ENCODE measurements at places on chromosomes 5 and 9. TPM values are rescaled to one million over a fixed set of nuclear protein-coding genes. Genes with fewer than 3 reads are reported as not detected.

The FOXD1 gene
- 0.19 TPM for total RNA-seq

The SPOCK1 gene
- total RNA-seq, result 28.6 TPM

The CARD6 gene
- total RNA-seq, result 6.1 TPM

The PCSK5 gene
- total RNA-seq, result 5.6 TPM

The SLC36A3 gene
- total RNA-seq, result not detected

DNA sequence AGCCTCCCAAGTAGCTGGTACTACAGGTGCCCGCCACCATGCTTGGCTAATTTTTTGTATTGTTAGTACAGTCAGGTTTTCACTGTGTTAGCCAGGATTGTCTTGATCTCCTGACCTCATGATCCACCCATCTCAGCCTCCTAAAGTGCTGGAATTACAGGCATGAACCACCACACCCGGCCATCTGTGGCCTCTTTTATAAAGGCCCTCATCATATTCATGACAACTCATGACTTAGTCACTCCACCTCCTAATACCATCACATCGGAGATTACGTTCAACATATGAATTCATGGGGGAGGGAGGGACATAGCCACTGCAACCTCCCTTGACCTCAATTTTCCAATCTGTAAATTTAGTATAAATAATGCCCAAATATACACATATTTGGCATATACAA is 27.2 kb upstream of the PLCXD3 start:
- DNase-seq, result no peak

DNA sequence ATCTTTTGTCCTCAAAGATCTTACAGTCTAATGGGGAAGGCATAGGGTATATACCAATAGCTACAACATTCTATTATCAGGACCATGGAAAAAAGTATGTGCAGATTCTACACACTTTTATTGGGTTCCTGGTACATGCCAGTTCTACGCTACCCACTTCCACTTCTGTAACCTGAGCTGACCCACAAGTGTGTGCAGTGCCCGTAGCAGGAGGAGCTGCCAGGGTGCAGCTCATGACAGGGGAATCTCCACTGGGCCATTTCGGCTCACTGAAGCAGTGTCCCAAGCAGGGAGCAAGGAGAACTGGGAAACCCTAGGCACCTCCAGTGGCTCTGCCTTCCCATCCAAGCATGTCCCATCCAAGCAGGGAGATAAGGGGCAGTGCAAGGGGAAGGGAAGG is 60.4 kb downstream of the FOXI1 start:
- DNase-seq, result no peak

GRCh38 chr5:125348221-125348692 is 601.8 kb upstream of the ZNF608 start:
- peak; percentile 35 for DNase-seq

GRCh38 chr5:53091289-53091688 is 18.3 kb downstream of the MOCS2 start:
- no peak for DNase-seq

GRCh38 chr5:112124788-112125187 is 294.3 kb downstream of the EPB41L4A start:
- no peak for DNase-seq

DNA sequence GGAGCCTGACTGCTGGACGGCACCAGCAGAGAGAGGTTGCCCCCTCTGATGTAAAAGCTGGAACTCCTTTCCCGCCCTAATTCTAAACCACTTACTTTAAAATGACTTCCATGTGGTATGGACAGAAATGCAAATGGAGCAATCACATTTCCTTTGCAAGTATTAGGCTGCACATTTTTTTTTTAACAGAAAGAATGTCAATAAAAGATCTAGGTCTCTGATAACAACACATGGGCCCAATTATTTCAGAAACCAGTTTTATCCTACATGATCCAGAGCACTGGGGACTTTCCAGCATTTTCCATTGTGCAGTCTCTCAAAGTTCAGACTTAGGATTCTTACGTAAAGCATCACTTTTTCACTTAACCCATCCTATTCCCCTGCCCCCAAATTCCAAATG is 203.7 kb downstream of the NXNL2 start:
- no peak for DNase-seq

- DNase-seq, result peak; percentile 67
Observed at GRCh38 chr5:132369474-132370180, at the start of gene SLC22A5. Gene SLC22A5 (plus strand): TSS chr5:132369710. CDS start chr5:132369973, 263 bp downstream.

GRCh38 chr9:4024281-4024777 is 275.5 kb downstream of the GLIS3 start:
- DNase-seq, result no peak

DNA sequence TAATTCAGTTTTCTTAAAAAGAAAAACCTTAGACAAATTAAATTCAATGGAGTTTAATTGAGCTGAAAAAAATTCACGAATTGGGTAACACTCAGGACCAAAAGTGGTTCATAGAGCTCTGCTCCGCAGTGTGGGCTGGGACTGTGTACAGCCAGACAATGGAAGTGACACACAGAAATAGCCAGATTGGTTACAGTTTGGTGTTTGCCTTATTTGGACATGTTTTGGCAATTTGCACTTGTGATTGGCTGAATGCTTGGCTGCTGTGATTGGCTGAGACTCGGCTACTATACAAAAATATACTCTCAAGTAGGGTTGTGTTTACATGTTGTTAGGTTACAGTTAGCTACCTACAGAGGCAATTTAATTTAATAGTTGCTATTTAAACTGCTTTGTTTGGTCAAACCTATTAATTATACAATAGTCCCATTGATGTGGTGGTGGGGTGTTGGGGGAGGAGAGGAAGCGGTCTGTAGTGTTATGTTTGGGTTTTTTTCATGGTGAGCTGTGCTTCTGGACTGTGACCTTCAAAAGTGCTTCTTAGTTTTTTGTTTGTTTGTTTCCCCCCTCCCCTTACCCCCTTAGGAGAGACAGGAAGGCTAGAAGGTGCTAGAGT is 95.2 kb downstream of the CNTLN start:
- DNase-seq, result no peak

GRCh38 chr5:55304584-55304983 is 2.9 kb downstream of the DHX29 start:
- DNase-seq, result no peak

DNA sequence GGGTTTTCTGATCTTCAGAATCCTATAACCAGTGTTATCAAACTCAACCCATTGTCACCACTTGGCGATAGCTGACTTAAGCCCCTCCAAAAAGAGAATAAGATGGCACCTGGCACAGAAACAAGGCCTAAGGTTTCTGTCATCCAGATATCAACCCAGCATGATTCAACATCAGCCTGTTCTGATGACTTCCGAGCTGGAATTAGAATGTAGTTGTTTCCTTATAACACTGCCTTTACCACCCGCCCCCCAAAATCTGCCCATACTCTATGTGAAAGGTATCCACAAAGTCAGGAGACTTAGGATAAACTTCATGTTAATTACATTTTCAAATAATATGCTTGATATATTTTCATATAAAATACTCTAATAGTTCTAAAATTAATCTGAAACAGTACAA is 5.2 kb downstream of the KLF9 start:
- DNase-seq, result no peak

Data from left ventricle myocardium inferior (tissue), 1 donor.